Mammary epithelial cell (primary cell): ENCODE measurements at places on chromosomes 5 and 9.

DNA sequence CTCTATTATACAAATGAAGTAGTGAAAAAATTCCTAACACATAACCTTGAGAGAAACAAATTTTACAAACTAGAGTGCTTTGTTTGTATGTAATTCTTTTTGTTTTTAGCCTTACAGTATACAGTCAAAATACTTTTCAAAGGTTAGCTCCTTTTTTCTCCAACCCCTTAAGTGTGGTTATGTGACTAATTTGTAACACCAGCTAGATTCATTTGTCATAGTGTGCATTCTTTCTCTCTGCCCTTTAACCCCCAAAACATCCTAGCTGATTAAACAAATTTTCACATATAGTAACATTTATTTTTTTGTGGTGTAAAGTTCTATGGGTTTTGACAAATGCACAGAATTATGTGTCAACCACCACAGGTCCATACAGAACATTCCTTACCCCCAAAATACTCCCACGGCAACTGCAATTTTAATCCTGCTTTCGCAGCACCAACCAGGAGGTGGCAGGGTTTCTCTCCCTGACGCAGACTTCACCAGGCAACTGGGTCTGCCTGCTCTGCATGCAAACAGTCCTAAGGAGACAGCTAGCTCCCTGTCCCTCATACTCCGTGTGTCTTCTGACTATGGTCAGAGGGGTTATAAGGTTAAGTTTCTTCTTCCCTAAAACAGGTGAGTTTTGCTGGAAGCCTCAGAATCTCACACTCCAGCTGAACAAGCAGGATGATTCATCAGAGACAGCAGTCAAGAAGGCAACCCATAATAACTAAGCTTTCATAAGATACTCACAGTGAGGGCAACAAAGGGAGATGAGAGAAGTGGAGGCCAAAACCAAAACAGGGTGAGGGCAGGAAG is 44.5 kb upstream of the NR5A1 start:
- peak; percentile 76 for DNase-seq

GRCh38 chr9:135827301-135827700 is 80.0 kb downstream of the CAMSAP1 start:
- DNase-seq = no peak

- DNase-seq = no peak
Measured at GRCh38 chr9:132348676-132349075, 6.1 kb downstream of the SETX start.

- no peak for DNase-seq
Measured at GRCh38 chr5:115522832-115523403, 21.7 kb downstream of the FEM1C start.
